NCI-H2029 (cell line): ENCODE measurements at places on chromosomes 7 and 10.
A peak's percentile ranks its signal among the peaks of the same experiment; 100 is the strongest.

DNA sequence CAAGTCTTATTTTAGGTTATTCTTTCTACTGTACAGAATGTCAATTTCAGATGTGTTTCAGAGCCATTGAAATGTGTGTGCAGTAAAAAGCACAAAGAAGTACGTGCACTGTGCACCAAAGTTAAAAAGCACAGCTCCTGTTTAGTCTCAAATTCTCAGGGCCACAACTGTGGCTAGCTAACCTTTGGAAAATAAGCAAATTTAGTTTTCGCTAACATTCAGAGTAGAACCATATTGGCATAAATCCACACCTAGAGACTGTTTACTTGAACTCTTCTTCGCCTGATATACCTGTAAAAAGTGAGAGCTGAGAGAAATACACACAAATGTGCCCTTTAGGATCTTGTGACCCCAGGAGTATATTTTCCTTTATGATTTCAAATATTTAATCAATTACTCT lies 353.9 kb downstream of the TFEC start:
- no peak for DNase-seq

- no peak for DNase-seq
Observed at GRCh38 chr7:51070151-51070550, 246.5 kb downstream of the COBL start.

- DNase-seq, result no peak
Observed at GRCh38 chr10:66353422-66353821, 572.4 kb upstream of the LRRTM3 start.

DNA sequence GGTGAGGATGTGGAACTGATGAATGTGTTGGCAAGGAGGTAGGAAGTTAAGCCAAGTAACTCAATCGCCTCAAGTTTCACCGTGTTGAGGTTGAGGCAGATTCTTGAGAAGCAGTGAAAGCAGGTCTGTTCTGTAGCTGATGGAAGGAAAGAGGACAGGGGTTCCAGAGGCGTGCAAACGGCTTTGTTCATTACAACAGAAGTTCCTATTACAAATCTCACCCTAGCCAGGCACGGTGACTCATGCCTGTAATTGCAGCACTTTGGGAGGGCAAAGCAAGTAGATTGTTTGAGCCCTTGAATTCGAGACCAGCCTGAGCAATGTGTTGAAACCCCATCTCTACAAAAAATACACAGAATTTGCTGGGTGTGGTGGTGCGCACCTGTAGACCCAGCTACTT lies 36.9 kb upstream of the PTF1A start:
- no peak for DNase-seq

DNA sequence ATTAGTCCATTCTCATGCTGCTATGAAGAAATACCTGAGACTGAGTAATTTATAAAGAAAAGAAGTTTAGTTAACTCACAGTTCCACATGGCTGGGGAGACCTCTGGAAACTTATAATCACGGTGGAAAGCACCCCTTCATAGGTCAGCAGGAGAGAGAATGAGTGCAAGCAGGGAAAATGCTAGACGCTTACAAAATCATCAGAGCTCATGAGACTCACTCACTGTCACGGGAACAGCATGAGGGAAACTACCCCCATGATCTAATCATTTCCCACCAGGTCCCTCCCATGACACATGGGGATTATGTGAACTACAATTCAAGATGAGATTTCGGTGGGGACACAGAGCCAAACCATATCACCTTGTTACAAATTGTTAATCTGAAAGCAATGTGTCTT lies 15.8 kb downstream of the TAS2R39 start:
- DNase-seq, result no peak

DNA sequence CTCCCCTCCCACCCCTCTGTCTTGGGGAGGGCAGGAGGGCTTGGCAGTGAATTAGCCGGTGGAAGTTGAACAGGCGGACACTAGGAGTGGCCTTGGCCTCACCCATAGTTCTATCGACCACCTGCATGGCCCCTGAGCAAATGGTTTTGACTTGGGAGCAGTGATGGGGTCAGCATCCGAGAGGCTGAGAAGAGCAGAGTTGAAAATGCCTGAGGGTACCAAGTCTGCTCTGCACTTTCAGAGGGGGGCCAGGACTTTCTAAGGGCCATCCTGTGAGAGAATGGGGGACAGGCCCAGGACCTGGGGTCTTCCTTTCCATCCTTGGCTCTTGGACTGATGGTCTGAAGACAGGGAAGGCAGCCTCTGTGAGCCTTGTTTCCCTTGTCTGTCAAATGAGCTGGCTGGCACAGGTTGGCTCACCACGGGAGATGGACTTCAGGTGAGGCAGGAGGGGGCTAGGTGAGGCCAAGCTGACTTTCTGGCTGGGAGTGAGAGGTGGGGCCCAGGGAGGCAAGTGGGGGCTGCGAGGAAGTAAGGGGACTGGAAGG lies 29.4 kb downstream of the CDH23 start:
- no peak for DNase-seq

GRCh38 chr7:93779115-93779514 lies 111.4 kb downstream of the TFPI2 start:
- no peak for DNase-seq

GRCh38 chr10:110772454-110773025 lies 99.2 kb upstream of the PDCD4 start:
- no peak for DNase-seq

GRCh38 chr7:137928626-137929025 lies 73.3 kb downstream of the CREB3L2 start:
- DNase-seq, result no peak

DNA sequence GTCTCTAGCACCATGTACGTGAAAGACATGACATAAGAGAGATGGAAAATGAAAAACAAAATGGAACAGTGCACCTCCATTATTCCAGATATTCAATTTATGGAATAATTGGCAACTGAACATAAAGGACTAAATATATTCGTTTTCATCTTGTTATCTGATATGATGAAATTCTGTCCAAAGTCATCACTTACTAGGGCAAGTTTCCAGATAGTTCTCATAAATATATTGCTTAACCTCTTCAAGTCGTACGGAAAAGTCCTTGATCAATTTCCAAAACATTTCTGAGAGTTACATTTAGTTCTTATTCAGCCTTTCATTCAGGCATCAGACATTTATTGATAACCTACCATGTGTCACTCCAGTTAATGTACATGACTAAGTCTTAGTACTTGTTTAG lies 185.2 kb downstream of the HGF start:
- DNase-seq, result no peak

DNA sequence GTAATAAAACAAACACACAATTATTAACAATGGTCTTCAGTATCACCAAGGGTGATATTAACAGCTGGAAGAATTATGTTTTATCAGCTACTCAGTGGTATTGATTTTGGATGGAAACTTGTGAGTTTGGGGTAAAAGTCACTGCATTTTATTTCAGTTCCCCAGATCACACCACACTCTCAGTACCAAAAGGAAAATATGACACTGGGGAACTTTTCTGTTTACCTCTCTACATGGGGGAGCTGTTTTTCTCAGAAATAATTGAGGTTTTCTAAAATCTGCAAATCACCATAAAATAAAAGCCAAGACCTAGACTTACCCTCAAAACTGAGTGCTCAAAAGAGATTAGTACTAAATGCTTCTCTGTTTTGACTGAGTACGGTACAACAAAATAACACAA lies 98.6 kb upstream of the FEZF1 start:
- no peak for DNase-seq

GRCh38 chr10:62748386-62748785 lies 56.1 kb upstream of the ADO start:
- DNase-seq, result no peak

GRCh38 chr7:35975851-35976454 lies 175.1 kb downstream of the SEPTIN7 start:
- peak; percentile 52 for DNase-seq

DNA sequence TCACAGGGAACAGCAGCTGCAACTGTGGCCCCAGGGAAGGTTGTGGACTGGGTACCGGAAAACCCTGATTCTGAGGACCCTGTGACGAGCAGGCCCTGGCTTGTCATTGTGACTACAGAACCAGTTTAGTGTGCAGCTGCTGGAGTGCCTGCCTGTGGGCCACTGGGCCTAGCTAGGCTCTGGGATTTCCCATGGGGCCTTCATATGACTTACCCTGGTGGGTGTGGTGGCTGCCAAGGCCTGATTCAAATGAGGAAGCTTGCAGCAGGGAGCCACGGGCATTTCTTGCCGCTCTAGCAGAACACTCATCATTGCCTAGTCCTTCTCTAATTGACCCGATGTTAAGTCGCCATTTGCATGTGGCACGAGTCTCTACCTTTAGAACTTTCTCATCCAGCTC lies 14.7 kb upstream of the CAMK2G start:
- DNase-seq, result no peak

GRCh38 chr7:27920281-27920946 lies 180.5 kb downstream of the TAX1BP1 start:
- DNase-seq, result no peak

DNA sequence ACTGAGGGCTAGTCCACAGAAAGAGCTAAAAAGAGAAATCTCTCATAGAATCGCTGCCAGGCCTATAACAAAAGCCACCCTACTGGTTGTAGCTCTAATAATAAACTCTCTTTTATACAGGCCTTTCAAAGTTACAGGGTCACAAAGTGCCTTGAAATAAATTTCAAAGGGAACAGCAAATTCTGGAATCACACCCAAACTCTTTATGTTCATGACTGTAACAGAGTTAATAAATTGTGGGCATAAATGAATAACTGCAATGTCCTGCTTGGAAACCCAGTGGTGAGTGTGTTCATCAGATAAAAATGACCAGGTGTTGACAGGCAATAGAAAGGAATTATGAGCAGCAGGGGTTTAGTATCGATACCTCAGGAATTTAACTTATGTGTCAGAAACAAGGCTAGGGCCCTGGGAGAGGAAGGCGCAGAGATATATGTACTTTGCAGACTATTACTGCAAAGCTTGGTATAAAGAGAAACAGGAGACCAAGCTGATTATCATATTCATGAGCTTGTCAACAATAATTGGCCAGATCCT lies 9.3 kb downstream of the CDC14C start:
- no peak for DNase-seq

DNA sequence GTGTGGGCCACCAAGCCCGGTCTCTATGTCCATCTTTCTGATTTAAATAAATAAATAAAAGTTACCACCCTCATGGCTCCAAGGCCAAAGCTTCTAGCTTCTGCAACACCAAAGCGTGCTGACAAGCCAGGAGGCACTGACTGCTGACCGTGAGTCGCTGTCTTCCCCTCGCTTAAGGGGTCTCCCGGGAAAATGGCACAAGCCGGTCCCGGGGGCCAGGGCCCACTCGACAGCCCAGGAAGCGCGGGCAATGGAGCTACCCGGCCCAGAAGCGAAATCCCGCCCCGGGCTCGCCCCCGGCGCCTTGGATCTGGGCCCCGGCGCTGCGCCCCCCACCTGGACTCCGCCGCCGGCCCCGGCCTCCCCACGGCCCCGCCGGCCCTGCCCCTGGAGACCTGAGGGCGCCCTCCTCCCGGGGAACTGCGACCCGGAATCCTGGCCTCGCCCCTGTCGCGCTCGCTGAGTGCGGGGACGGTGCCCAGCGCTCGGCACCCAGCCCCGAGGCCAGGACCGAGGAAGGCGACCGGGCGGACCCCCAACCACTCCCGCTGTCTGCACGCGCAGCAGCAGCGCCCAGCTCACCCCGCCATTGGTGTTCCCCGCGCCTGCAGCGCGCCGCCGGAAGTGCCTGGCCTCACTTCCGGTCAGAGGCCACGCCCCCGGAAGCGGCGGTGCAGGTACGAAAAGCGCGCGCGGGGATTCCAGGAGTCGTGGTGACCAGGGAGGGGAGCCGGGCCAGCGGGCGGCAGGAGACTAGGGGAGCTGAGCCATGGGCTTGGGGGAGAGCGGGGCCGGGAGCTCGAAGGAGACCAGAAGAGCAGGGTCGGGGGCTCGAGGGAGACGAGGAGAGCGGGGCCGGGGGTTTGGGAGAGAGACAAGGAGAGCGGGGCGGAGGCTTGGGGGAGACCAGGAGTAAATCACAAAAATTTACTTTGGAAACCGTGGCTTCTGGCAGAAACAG lies at the start of the genes MRM2 and NUDT1:
TSS of gene MRM2 (minus strand) at position 626 of the 961 bp plus-strand sequence. CDS start at position 590, 36 bp downstream.
TSS of gene NUDT1 (plus strand) at position 647 of the 961 bp plus-strand sequence. CDS start 2,349 bp downstream, outside the sequence.
- DNase-seq, result peak; percentile 58

DNA sequence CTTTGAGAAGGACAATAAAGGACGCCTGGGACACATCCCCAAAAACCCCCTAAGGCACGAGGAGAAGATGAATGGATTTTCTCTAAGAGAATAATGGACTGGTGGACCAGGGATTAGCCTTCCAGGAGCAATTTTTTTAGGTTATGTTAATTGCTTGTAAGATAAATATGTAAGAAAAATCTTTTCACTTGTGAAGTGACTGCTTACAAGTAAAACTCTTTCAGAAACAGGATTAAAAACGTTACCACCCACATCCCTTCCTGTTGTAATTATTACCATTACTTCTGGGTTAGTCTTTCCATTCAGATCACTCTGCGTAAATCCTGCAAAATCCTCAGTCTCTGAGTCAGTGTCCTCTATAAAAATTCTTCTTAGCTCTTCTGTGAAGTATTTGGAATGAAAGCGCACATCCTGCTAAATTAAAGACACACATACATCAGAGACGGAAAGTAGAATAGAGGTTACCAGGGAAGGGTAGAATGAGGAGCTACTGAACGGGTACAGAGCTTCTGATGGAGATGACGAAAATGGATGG lies 34.3 kb downstream of the CDCA7L start:
- DNase-seq, result no peak

GRCh38 chr7:30920584-30921539 lies 9.2 kb downstream of the AQP1 start:
- DNase-seq, result no peak

GRCh38 chr10:74839708-74840107 lies 13.3 kb downstream of the KAT6B start:
- no peak for DNase-seq

- no peak for DNase-seq
Observed at GRCh38 chr7:64880322-64881297, 22.5 kb upstream of the ZNF273 start.

DNA sequence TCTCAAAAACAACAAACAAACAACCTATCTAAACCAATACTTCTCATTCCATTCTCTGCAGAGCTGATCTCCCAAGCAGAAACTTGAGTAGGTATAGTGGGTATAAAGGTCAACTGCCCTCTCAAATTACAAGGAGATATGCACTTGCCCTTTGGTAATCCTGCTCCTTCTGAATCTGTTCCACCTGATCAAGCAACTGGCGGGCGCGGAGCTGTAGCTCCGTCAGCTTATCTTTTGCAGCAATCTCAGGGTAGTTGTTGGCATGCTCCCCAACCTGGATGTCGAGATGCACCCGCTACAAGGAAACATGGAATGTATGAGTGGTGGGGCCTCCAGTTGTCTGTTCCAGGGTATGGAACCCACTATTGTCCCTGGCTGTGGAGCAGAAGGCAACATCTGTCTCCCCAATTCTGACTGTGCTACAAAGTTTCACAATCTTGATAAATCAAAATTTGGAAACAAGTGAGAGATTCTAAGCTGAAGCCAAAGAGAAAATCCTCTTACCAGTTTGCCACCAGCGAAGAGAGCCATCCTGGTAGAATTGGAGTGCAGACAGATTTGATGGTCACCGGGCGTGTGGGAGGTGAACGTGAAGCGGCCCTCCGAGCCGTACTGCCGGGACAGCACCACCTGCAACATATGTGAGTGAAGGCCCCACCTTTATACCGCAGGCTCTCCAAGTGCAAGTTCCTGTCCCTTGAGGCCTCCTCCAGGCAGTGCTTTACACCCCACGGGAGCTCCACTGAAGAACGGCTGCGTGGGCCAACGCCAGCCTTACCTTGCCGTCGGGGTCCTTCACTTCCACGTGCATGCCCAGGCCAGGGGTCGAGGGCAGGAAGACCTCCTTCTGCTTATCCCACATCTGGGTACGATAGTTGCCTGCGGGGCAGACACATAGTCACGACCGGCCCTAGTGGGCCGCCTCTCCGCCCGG lies 819 bp downstream of the TMED4 start:
- peak; percentile 50 for DNase-seq

- no peak for DNase-seq
Observed at GRCh38 chr10:22629852-22630233, 84.5 kb downstream of the PIP4K2A start.

GRCh38 chr10:51109801-51110533 lies 35.7 kb downstream of the PRKG1 start:
- no peak for DNase-seq

- no peak for DNase-seq
Observed at GRCh38 chr10:84172467-84173356, 889 bp upstream of the GPR15LG start.
